NAMALWA (cell line): ENCODE measurements at places on chromosomes 7 and 10.

DNA sequence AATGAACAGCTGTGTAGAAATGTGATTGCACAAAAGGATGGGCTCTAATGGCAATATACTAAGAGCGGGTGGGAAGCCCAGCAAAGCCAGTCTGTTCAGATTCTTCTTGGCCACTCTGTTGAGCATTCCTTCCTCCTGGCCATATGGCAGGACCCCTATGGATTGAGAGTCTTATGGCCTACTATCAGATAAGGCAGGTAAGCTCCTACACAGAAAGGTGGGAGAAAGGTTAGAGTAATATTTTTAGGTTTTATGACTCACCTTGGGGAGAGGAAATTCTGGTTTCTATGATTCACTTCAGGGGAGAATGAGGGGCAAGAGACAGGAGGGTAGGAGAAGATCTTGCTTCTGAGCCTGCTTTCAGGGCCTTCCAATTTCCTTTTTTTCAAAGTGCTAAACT is 15.1 kb upstream of the AKR1B10 start:
- DNase-seq: no peak

DNA sequence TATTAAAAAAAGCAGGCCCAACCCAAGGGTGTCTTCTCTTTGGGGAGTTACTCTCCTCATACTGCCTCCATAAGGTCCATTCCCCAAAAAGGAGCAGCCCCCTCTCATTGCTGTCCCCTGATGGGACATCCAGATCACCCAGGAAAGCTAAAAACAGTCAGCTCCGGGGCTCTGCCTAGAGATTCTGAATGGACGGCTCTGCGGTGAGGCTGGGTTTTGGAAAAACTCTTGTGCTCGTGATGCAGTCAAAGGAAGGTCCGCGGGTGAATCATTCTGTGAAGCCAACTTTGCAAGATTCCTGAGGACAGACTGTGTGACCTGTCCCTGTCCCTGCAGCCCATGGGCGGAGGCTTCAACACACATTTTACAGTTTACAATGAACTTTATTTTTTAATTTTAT is 351.5 kb downstream of the TYW1 start:
- DNase-seq: no peak

- DNase-seq: no peak
These were observed 20.6 kb downstream of the VTI1A start for GRCh38 chr10:112467541-112468075.

DNA sequence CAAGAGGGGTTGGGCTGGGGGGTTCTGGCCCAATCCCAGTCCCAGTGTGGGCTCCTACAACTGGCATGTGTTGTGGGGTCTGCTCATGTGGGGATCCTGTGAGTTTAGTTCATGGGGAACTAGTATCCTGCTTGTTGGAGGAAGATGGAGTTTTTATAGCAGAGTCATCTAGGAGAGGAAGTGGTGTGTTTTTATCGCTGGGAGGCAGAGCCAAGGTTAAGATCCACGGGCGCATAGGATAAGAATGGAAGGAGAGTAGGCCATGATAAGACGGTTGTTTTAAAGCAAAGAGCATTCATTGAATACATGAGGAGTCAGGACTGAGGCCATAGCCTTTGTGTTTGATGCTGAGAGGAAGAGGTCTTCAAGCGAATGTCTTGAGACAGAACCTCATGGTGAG is 211.6 kb upstream of the COBL start:
- DNase-seq: no peak

- DNase-seq: no peak
These were observed 250.3 kb upstream of the CXCL12 start for GRCh38 chr10:44635176-44635575.

DNA sequence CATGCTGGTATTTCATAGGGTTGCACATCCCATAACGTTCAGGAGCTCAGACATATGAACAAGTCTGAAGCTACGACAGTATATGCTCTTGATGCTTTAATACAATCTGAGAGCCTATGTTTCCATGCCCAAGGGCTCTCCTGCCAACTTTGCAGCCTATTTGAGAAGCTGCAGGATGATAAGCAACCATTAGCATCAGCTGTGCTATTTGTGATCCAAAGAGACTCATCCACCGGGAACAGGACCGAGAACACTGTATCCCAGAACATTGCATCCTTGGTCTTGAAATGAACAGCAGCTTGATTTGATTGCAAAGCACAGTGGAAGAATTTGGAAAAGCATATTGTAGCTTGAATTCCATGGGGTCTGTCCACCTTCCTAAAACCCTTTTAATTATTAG is 156.2 kb upstream of the PTER start:
- no peak for DNase-seq

DNA sequence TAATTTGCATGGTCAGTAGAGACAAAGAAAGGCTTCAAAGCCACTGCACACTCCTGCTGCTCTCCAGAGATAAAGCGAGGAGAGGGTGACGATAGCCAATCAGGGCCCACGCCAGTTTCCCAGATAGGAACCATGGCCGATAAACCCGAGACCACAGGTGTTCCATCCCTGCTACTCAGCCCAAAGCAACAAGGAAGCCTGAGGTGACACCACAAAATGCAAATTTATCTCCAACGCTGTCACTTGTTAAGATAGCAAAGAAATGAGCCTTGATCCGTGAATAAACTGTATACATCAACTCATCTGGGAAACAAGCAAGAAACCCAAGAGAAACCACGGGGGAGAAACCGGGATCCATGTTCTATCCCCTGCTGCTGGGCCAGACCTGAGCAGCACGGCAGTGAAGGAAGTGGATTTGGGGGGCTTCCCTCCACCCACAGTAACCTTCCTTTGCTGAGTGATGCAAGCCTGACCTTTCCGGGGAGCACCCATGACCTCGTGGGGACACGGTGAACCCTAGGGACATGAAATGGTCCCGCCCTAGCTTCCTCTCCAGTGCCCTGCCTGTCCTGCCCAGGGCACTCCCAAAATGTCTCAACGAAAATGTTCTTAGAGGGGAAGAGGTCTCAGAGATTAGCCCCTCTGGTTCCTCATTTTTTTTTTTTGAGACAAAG is 164.6 kb downstream of the PTPRN2 start:
- DNase-seq: no peak

DNA sequence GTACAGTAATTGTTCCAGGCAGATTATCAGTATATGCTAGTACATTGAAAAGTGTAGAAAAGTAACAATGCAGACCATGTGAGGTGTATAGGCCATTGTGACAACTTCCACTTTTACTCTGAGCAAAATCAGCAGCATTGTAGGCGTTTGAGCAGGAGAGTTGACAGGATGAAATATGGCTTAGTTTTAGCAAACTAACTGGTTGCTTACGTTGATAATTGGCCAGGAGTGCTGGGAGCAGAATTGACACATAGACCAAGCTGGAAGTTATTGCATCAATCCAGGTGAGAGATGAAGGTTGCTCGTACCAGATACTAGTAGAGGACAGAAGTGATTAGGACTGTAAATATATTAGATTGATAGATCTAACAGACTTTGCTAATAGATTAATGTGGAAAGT is 46.0 kb downstream of the LCOR start:
- no peak for DNase-seq

GRCh38 chr7:150869467-150869866 is 17.1 kb downstream of the AOC1 start:
- DNase-seq: no peak

- DNase-seq: no peak
These were observed 89.2 kb downstream of the BMS1 start for GRCh38 chr10:42871823-42872222.

DNA sequence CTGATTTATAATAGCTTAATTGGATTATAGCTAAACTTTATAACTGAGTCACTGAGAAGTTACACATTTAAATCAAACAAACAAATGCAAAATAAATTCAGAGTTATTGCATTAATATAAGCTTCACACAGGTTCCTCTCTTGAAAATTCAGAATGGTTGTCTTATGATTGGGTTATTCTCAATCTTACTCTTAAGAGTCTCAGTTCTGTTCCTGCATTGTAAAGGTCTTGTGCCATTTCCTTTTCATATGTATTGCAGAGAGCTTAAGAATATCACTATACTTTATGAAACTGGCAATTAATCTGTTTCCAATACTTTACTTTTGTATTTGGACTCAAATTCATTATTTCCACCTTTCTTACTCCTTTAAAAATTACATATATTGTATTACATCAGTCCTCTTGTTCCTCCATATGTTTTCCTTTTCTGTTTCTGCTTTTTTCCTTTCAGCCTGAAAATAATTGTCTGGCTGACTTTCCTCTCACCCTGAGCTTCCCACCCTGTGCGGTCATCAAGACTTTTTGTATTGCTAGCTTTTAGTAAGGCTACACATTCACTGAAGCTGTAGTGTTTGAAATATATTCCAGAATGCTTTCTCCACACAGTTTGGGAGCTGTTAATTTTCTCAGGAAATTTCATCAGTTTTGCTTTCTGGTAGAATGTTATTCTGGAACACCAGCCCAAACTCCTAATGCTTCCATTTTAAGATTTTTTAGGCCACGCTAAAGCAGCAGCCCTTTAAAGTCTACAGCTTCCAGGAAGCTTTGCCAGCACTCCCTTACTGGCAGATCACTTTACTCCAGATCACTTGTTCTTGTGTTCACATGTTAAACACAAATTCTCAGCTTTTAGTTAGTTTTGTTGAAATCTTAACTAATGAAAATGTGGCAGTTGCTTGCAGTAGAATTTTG is 139.4 kb downstream of the KCND2 start:
- DNase-seq: no peak

DNA sequence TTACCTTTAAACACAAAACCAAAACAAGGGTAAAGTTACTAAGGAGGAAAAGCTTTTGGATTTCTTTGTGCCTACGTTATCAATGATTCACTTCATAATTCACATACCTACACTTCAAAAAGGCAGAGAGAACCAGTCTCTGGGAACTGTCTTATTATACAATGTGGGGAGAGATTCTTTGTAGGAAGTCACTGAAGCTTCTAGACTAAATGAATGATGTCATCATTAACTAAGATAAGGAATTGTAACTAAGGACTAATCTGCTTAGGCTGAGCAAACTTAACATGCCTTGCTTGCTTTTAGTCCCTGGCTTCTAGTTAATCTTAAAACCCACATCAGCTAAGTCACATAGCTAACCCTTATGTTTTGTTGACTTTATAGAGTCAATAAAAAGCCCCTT is 771.2 kb downstream of the NXPH1 start:
- DNase-seq: no peak

DNA sequence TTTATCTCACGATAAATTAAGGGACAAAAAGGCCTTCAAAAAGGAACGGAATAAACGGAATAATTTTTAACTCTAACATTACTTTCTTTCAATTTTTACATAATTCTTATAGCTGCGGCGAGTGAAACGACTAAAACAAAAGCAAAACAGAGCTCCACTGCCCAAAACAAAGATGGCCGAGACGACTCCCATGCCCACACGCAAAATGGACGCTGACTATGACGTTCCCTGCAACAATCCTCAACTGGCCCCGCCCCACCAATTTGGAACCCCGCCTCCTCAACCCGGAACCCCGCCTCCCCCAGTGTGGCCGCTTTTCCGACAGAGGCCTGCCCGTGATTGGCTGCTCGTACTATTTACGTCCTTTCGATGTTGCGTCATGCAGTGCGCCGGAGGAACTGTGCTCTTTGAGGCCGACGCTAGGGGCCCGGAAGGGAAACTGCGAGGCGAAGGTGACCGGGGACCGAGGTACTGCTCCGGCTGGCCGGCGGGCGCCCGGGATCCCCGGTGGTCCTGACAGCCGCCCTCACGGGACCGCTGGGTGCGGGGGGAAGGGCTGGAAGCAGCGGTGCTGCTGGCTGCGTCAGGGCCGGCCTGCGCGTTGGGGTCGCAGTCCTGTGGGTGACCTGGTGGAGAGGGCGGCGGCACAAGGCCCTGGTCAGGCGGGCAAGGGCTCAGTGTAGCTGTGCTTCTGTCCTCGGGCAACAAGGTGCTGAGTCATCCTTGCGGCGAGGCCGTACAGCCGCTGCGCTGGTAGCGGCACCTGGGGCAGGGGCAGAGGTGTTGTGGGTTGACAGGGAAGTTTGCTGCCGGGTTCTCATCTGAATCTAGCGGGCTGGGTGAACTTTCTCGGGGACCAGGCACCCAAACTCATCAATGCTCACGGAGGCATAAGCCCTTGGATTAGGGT is at the start of gene GHITM:
Gene GHITM (plus strand): TSS at position 384 of the 910 bp plus-strand sequence. CDS start 1,992 bp downstream, outside the sequence.
- peak; percentile 98 for DNase-seq

- no peak for DNase-seq
These were observed 247.4 kb downstream of the KIAA1217 start for GRCh38 chr10:24456322-24456721.
